Eye (tissue), 1 donor: ENCODE measurements at places on chromosomes 4 and X.

DNA sequence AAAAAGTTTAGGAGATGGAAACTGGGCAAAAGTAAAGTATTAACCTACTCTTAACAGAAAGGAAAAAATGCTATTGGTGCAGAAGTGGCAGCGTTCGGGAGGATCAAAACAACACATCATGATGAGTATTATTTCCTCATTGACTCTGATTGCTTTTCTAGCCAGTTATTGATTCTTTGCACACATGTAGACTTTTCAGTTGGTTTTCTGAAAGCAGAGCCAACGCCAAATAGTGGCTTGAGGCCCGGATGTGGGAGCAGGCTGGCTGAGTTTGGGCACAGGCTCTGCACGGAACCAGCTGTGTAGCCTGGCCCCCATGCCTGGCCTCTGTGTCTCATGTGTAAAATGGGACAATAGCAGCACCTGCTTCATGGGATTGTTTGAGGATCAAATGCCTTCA is 21.8 kb downstream of the STOX2 start:
- DNase-seq: no peak

- DNase-seq: no peak
Measured at GRCh38 chr4:109701566-109702410, 1.5 kb downstream of the CASP6 start.

GRCh38 chrX:80246271-80246670 is 174.0 kb upstream of the TENT5D start:
- DNase-seq: peak; percentile 12

GRCh38 chrX:136021903-136022302 is 36.7 kb downstream of the SLC9A6 start:
- DNase-seq: no peak

DNA sequence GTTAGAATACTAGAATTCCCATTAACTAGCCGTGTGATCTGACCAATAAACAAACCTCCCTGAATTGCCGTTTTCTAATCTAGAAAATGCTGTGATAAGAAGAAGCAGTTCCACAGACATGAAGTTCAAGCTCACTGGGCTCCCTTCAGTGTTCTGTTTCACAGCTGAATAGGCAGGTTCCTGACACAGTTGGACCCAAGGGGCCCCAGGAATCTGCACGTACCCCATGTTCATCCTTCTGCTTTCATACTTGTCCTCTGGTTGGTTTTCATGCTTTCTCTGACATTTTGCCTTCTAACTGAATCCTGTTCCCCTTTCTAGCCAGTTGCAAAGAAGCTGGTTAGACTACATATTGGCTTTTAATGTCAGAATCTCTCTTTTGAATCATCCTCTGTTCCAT is 374.1 kb upstream of the MAD2L1 start:
- DNase-seq: no peak

GRCh38 chrX:19678941-19679340 is 163.6 kb upstream of the MAP3K15 start:
- DNase-seq: no peak
